Stimulated activated CD4-positive, alpha-beta T cell treated with anti-CD3 and anti-CD28 coated beads, Interleukin-1b, Interleukin-23, amount 100 ng/mL, for 24 hours (primary cell): ENCODE measurements at places on chromosomes 16 and 17.

- no peak for DNase-seq
These were observed 18.0 kb downstream of the EMP2 start for GRCh38 chr16:10562361-10562899.

GRCh38 chr16:1920727-1921171 lies 2.5 kb upstream of the HS3ST6 start:
- no peak for DNase-seq

DNA sequence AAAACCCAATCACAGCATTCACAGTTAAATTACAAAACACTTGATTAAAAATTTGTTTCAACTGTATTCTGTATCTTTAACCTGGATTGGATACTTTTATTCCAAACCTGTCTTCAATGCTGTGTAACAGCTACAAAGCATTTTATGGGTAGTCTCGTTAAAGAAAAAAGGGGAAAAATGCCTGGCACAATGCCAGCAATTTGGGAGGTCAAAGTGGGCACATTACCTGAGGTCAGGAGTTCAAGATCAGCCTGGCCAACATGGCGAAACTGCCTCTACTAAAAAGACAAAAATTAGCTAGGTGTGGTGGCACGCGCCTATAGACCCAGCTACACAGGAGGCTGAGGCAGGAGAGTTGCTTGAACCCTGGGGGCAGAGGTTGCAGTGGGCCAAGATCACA lies 4.0 kb downstream of the GNA13 start:
- no peak for DNase-seq

GRCh38 chr17:16301963-16302855 lies 51.1 kb downstream of the CENPV start:
- DNase-seq = no peak

- DNase-seq = no peak
These were observed 3.9 kb upstream of the TNFSF12 start for GRCh38 chr17:7544911-7545310.

- DNase-seq = no peak
These were observed 101.4 kb downstream of the RAP1GAP2 start for GRCh38 chr17:2897605-2898004.

GRCh38 chr17:4636474-4637100 lies 4.9 kb downstream of the ALOX15 start:
- DNase-seq = no peak

DNA sequence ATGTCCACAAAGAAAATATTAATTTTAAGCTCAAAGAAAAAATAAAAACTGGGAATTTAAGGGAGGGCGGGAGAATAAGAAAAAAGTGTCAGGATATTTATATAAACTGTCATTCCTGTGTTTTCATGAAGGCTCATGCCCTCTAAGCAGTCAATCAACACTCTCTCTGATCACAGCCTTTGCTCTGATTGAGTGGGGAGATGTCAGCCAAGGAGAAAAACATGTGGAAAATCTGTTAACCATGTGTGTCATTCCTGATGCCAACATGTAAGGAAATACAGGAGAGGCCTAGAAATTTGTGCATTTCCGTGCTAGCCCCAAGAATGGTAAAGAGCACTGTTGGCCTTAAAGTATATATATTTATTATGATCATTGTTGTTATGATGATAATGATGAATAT lies 137.9 kb upstream of the IRX5 start:
- no peak for DNase-seq

- DNase-seq = no peak
These were observed 2.0 kb downstream of the MAF start for GRCh38 chr16:79598348-79599181.

DNA sequence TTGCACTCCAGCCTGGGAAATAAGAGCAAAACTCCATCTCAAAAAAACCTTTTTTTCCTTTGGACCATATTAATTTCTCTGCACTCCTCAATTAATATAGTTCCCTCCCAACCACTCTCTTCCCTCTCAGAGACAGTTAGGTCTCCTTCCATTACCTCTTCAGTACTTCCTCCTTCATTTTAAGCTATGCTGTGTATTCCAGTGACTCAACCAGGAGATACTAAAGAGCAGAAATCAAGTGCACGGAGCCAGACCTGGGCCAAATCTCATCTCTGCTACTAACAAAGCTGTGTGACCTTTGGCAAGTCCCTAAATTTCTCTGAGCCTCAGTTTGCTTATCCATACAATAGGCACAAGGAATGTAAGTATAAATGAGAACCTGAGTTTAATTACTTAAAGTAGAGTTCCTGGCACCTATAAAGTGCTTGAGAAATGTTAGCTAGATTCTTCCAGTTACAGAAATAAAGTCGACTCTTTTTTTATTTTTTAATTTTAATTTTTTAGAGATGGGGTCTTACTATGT lies 8.5 kb downstream of the PECAM1 start:
- no peak for DNase-seq

- DNase-seq = no peak
These were observed 16.7 kb downstream of the SLC6A2 start for GRCh38 chr16:55672471-55672870.

GRCh38 chr17:1898332-1898731 lies 68.5 kb downstream of the RPA1 start:
- DNase-seq = no peak

GRCh38 chr17:72419866-72420774 lies 299.3 kb downstream of the SOX9 start:
- no peak for DNase-seq

DNA sequence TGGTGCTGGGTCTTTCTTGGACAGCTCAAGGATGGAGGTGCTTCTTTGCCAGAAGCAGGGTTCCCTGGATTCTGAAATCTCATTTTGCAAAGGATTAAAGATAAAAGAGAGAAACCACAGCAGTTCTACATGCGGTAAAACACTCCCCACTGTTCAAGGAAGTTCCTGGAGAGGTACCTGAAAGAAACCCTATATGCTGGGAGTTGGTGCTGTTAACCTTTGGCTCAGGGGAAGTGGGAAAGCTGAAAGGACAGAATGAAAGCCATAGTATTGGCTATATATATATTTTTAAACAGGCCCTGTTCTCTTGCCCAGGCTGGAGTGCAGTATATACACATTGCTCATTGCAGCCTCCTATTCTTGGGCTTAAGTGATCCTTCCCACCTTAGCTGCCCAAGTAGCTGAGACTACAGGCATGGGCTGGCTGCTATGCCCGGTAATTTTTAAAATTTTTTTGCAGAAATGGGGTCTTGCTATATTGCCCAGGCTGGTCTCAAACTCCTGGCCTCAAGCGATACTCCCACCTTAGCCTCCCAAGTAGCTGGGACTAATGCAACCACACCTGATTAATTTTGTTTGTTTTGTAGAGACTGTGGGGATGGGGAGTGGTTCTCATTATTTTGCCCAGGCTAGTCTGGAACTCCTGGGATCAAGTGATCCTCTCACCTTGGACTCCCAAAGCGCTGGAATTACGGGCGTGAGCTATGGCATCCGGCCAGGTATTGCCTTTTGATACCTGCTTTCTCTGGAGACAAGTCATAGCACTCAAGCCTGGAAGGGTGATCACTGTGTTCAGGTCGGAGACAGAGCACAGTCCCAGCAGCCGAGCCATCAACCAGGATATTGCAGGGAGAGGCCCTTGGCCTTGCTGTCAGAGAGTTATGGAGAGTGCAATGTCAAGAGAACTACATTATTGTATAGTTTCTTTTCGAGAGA lies 55.2 kb downstream of the MSI2 start:
- no peak for DNase-seq

- no peak for DNase-seq
These were observed 192.8 kb downstream of the BANP start for GRCh38 chr16:88144028-88144511.

GRCh38 chr17:9283909-9284308 lies 262.6 kb downstream of the NTN1 start:
- no peak for DNase-seq

GRCh38 chr16:29818082-29818481 lies 2.1 kb downstream of the PAGR1 start:
- DNase-seq = no peak
